ENCODE measurements at places on chromosomes 16 and 17. TPM values are rescaled to one million over a fixed set of nuclear protein-coding genes. Genes with fewer than 3 reads are reported as not detected.

Gene TMEM238L
- not detected for total RNA-seq

Gene NPIPB12
- total RNA-seq, result 39.8 TPM

Gene UTS2R
- total RNA-seq, result 0.63 TPM

Gene HIGD1B
- not detected for total RNA-seq
